Femur (tissue), 1 donor: ENCODE measurements at places on chromosomes 16 and 17.

- peak; percentile 70 for DNase-seq
Measured at GRCh38 chr17:14926526-14927122, 338.5 kb downstream of the PMP22 start.

DNA sequence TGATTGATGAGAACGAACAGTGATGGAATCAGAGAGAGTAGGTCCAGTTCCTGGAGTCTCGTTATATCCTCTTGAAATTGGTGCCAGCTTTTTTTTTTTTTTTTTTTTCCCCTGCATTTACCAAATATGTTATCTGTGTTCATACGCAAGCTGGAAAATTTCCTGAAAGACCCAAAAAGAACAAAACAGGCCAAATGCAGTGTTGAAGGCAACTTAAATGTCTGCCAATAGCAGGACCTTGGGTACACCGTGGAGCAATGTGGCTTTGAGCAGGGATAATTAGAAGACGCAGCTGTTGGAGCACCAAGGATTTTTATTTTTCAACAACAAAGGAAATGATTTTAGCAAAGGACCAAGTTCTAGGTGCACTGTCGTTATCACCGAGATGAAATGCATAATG, 105.0 kb downstream of the ABCC6 start:
- DNase-seq, result no peak

DNA sequence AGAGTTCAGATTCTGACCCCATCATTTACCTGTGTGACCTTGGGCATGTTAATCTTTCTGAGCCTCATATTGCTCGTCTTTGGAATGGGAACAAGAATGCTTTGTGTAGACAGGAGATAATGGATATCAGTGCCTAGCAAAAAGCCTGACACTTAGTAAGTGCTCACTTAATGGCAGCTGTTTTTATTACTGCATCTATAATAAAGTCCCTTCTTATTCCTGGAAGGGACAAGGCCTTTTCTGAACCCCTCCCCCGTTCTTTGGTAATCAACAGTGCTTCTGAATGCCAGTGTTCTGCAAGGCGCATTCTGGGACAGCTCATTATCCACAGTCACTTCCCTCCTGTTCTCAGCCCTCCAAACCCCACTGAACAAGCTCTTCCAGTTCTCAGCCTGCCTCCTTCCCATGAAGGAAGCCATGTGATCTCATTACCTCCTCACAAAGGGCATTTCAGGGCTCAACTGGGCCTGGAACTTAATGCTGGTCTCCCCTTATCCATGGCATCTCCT, 25.1 kb upstream of the SUPT4H1 start:
- DNase-seq, result no peak

DNA sequence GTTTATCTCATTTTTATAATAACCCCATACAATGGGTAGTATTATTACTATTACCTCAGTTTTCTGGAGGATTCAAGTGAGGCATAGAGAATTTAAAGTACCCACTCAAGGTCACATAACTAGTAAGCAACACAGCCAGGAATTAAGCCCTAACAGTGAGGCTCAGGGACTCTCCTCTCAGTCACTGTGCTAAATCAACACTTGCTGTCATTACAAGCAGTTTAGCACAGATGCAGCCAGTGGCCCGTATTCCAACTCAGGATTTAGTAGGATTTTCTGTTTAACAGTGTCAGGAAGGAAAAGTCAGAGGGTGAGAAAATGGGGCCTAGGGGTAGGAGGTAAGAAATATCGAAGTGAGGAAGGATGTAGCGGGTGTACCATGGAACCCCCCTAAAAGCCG, 536.9 kb downstream of the TMEM114 start:
- DNase-seq, result no peak

GRCh38 chr17:36072431-36073121, 8.5 kb downstream of the CCL18 start:
- DNase-seq, result no peak

- no peak for DNase-seq
Measured at GRCh38 chr17:30372755-30373154, 6.0 kb upstream of the CPD start.

DNA sequence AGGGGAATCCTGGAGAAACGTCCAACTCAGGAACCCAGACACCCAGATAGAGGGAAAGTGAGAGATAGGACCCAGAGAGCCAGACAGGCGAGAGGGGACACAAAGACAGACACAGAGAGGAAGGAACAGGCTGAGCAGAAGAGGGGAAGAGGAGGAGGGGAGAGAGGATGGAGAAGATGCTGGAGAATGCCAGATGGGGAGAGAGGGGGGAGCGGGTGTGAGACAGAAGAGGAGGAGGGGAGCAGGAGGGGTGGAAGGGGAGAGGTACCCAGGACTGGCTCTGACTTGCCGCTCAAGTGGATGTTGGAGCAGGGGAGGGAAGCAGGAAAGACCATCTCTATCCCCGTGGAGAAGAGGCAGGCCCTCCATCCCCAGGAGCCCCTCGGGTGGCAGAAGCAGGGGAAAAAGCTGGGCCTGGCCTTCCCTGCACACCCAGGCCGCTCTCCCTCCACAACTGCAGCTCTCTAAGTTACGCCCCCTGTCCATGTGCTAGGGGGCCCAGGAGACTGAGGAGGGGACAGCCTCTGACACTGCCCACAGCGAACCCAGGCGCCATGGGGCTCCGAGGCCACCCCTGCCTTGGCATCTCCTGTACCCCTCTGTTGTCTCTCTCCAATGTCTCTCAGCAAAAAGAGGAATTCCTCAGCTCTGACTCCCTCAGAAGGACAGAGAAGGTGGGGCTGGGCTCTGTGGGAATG, 4.8 kb downstream of the PPP1R9B start:
- DNase-seq, result no peak
